Stimulated activated CD4-positive, alpha-beta T cell treated with anti-CD3 and anti-CD28 coated beads, Interleukin-12 subunit alpha, Interleukin-12 subunit beta, amount 100 ng/mL, for 4 hours (primary cell): ENCODE measurements at places on chromosomes 6 and 20.

DNA sequence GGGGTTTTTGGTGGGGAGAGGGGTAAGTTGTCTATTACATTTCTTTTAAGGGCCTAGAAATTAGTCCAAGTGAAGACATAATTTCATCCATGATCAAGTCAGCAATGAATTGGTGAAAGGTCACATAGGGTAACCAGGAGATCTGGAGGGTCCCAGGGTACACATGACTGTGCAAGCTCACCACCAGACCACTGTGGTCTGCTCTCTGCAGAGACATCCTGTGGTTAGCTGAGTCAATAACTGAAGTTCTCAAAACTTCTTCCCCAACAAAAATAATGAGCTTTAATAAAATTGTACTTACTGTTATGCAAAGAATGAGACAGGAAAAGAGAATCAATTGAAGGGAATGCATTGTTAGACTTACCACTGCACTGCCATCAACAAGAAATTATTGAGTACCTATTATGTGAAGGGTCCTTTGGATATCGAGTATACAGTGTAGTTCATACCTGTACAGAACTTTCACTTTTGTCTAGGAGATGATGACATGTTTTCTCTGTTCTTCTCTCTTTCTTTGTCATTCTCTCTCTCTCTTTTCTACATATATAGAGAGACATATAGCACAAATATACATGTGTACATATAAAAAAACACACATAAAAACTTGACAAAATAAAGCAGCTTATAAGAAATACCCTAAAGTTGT is 209.8 kb downstream of the GJA1 start:
- no peak for DNase-seq

- DNase-seq = no peak
These were observed 10.8 kb upstream of the ZBTB24 start for GRCh38 chr6:109493865-109494264.

DNA sequence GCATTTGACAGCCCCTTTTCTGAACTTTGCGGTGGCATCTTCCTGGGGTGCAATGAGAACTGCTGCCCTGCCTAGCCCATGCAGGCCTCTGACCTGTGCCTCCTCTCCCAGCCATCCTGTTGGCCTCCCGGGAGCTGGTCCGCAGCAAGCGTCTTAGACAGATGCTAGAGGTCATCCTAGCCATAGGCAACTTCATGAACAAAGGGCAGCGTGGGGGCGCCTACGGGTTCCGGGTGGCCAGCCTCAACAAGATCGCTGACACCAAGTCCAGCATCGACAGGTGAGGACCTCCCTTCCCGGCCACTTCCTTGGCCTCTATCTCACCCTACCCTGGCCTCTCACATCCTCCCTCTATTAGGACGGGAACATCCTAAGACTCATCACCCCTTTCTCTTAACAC is 37.6 kb downstream of the MOCS1 start:
- no peak for DNase-seq

DNA sequence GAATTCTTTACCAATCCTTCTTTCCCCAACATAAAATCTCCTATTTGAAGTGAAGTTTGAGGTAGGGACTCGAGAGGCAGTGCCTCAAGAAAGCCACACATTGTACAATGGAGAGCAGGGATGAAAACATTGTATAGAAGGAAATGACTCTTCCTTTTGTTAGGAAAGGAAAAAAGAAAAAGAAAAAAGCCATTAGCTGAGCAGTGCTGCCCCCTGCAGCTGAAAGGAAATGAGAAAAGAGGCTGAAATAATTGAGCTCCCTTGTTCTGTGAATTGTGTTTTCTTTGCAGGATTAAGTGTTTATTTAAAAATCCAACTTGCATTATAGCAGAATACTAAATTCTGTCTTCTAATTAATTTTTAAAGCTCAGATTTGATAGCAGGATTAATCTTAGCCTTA is 162.9 kb upstream of the SASH1 start:
- no peak for DNase-seq

DNA sequence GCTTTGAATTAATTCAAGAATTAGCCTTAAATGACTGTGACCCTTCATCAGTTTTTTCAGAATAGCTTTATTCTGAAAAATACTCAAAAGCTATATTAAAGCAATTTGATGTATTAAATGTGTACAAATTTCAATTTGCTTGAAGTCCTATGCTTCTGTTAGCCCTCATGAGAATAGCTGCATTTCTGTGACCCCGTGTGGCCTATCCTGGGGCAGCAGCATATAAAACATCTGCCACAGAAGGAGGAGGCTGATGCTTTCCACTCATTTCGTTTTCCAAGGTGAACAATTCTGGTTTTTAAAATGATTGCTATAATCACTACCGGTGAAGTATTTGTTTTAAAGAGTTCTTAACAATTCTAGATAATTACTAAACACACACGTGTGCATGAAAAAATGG is 360.3 kb downstream of the BTBD9 start:
- no peak for DNase-seq

- no peak for DNase-seq
These were observed 29.8 kb upstream of the ENPP4 start for GRCh38 chr6:46099952-46100351.

DNA sequence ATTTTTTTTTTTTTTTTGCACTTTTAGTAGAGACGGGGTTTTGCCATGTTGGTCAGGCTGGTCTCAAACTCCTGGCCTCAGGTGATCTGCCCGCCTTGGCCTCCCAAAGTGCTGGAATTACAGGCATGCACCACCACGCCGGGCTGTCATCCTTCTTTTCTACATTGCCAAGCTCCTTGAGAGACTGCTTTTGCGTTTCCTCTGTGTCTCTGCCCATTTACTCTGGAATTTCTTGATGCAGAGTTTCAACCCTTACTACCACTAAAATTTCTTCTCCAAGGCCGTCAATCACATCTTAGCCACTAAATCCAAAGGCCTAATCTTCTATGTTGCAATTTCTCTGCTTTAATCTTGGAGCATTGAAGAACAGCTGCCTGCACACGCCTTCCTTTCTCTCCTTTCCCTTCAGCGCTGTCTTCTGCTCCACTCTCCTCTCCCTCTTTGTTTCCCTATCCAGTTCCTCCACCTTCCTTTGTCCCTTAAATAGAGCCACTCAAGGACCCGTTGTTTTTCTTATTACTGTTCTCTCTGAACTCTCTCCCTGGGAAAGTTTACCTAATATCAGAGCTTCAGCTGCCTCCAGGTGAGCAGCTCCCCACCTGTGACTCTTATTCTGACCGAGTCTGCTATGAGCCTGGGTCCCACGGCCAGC is 98.8 kb downstream of the SLC35B3 start:
- DNase-seq = no peak

DNA sequence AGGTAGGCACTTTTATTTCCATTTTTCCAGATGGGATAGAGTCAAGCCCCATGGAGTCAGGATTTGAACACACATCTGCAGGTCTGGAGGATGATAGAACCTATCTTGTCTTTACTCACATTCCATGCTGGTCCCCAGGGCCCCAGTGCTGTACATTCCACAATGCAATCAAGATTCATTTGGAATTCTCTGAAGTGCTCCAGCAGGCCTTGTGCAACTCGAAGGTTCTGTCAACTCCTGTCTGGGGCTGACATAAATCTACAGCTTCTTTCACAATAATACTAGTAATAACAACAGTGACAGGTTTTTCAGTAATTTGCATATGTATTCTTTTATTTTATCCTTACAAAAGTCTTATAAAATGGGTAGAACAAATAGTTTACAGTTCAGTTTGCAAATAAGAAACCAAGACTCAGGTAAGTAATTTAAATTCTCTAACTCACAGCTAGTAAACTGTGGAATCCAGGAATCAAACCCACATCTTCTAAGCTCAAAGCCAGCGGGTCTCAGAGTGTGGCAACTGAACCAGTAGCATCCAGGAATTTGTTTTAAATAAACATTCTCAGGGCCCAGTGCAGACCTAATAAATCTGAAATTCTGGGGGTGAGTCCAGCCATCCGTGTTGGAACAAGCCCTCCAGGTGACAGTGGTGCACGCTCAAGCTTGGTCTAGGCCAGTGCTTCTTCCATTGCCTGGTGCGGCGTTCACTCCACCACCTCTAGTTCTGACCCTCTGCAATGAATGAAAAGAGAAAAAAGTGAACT is 137.0 kb upstream of the TNFAIP3 start:
- DNase-seq = no peak

GRCh38 chr6:39938773-39939654 is 4.8 kb upstream of the MOCS1 start:
- no peak for DNase-seq

DNA sequence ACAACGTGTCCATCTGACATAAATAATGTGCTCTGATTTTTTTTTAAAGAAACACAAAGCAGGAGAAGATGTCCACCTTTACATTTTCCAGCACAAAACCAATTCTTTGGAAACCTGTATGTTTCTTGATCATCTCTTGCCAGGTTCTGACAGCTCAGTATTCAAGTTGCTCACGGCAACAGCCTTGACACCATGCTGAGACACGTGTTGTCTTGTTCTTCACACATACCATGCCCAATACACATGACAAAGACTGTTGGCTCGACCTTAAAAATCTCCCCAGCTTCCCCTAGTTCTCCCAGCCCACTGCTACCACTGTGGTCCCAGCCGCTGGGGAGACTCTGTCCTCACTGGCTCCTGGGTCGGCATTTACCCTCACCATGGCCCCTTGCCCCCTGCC is 518.9 kb downstream of the PREX1 start:
- DNase-seq = no peak
